ENCODE measurements at places on chromosomes 7 and 10.

DNA sequence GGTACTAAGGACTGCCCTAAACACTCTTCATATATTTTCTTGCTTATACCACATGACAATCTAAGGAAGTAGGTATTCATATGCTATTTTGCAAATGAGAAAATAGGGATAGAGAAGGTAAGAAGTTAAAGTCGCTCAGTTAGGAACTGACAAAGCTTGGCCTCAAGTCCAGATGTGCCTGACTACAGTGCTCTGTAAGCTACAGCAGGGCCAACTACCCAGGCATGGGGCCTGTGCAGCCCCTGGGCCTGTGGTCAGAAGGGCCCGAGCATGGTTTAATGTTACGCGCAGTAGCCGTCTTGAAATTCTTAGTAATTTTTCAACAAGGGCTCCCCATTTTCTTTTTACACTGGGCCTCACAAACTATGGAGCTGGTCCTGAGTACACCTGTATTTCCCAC lies 146.2 kb downstream of the GLI3 start:
- DNase-seq = no peak

GRCh38 chr7:22550514-22551030 lies 50.6 kb upstream of the STEAP1B start:
- DNase-seq = peak; percentile 13

DNA sequence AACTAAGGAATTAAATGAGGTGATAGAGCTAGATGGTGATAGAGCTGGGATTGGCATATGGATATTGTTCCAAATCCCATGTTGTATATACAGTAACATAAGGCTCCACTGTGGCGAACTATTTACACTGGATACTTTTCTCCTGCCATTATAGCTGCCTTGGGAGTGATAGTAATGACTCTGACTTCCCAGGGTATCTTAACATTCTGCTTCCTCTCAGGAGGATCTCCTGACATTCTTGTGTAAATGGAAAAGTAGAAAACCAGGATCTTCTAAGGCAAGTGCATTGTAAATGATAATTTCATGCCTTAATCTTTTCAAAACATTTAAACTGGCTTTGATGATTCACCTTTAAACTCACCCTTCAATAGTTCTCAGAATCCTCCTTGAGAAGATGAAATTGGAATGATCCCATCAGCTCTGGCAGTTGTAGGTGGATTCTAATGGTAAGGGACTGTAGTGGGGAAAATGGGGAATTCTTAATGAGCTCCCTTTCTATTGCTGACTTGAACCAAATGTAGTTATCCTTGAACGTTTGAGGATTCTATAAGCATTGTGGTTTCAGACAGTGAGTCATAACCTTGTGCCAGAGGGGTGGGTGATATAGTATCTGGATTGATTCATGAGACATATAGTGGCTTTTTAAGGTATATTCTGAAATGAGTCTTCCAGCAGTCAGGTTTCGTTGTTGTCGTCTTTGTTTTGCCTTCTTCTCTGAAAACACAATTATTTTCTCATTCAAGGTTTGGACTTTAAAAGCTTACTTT lies 450.0 kb downstream of the SUGCT start:
- DNase-seq = peak; percentile 57

DNA sequence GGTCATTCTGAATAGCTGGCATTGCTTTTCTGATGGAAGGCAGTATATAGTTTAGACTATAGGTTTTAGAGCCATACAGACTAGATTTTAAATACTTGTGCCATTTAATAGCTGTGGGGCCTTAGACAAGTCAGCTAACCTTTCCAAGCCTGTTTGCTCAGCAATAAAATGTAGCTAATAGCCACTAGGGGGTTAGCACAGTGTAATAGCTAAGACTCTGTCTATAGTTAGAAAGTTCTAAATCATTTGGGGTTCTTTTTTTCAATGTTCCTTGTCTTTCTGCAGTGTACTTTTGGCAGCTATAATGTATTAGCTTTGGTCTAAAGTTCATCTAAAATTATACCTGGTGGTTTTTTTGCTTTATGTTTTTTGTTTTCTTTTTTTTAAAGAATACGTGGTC lies 7.5 kb upstream of the KIFBP start:
- DNase-seq = no peak

DNA sequence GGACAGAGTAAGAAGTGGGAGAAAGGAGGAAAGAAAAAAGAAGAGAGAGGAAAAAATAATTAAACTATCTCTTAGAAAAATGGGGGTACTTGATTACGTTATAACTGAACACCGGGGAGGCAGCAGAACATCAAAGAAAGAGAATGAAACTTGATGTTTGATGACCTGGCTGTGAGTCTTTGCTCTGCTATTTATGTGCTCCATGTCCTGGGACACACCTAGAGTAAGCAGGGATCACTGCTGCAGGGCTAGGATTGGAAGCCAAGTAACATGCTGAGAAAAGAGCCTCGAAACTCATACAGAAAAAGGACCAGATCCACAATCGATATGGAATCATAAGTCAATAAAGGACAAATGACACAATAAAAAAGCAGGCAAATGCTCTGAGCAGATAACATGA lies 56.7 kb upstream of the COL13A1 start:
- DNase-seq = no peak

DNA sequence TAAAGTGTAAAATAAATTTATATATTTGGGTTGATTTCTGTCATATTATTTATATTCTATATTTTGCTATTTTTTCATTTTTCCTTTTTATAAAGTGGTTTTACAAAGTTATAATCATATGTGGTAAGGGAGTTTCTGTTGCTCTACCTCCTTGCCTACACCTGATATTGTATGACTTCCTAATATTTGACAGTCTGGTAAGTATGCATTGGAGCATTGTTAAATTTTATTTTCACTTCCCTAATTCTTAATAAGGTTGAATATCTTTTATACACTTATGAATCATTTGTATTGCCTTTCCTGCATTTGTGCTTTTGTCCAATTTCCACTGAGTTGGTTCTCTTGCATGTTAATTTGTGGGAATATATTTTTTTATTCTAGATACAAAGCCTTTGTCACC lies 492.4 kb downstream of the GRID1 start:
- DNase-seq = no peak

GRCh38 chr7:131326576-131326975 lies 1.1 kb upstream of the MKLN1 start:
- no peak for DNase-seq

DNA sequence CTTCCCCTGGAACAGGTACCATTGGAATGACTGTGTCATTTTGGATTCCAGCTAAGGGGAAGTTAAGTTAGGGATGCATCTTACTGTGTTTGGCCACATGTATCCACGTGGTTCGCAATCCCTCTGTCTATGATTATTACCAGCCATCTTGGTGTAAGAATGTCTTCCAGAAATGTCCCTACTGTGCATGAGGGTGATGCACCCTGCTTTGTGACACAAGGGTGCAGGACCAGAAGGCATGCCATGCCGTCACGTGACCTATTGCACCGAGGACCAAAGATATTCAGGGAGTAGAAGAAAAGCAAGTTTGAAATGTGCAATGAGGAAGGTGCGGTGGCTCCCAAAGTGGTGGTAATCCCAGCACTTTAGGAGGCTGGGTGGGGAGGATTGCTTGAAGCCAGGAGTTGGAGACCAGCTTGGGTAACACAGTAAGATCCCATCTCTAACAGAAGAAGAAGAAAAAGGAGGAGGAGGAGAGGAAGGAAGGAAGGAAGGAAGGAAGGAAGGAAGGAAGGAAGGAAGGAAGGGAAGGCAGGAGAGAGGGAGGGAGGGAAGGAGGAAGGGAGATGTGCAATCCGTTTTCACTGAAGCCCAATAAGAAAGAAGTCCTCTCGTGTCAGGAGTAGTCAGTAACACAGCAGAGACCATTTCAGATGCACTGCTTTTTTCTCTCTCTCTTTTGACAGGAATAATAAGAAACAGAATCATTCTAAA lies 42.5 kb upstream of the USP6NL start:
- DNase-seq = no peak

DNA sequence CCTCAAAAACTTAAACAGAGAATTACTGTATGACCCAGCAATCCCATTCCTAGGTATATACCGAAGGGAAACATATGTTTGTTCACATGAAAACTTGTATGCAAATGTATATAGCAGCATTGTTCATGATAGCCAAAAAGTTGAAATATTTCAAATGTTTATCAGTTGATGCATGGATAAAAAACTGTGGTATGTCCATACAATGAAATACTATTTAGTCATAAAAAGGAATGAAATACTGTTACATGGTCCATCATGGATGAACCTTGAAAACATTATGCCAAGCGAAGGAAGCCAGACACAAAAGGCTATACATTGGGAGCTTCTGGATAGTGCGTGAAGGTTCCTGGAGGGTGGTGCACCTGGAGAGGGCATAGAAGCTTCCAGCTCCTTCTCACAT lies 11.0 kb upstream of the TRA2A start:
- DNase-seq = no peak

GRCh38 chr10:129896136-129896859 lies 67.8 kb downstream of the EBF3 start:
- DNase-seq = no peak

GRCh38 chr10:93711891-93712290 lies 9.5 kb upstream of the FRA10AC1 start:
- DNase-seq = peak; percentile 28

- no peak for DNase-seq
Observed at GRCh38 chr7:945556-946255, 8.8 kb downstream of the ADAP1 start.

DNA sequence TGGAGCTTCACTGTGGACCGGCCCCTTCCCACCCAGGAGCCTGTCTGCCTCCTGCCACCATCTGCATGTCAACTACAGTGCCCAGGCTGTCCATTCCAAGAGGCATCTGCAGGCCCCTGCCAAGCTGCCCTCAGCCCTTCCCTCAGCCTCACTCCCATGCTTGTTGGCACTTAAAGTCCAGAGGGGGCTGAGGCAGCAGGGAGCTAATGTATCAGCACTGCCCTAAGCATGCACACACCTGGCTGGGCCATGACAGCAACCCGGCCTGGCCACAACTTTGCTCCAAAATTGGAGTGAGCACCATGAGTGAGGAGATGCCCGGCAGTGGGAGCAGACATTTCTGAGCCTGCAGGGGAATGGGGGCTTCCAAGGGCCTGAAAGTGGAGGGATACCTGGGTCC lies 417.5 kb upstream of the GRM3 start:
- no peak for DNase-seq

GRCh38 chr10:116015583-116016333 lies 257.2 kb downstream of the GFRA1 start:
- DNase-seq = no peak

DNA sequence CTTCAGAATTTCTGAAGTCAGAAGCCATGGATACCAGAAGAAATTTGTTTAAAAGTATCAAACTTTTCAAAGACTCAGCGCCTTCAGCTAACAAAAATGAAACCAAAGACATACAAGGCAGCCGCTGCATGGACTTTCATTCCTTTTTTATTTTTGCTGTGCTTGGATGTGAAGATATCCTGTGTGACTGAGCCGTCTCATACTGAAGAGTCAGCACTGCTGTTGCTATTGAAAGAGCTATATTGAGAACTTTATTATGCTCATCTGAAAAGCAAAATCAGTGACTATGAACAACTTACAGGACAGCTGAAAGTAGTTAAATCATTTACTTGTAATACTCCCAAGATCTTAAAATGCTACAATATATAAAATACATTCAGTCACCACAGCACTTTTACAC lies 809.2 kb downstream of the NXPH1 start:
- no peak for DNase-seq

DNA sequence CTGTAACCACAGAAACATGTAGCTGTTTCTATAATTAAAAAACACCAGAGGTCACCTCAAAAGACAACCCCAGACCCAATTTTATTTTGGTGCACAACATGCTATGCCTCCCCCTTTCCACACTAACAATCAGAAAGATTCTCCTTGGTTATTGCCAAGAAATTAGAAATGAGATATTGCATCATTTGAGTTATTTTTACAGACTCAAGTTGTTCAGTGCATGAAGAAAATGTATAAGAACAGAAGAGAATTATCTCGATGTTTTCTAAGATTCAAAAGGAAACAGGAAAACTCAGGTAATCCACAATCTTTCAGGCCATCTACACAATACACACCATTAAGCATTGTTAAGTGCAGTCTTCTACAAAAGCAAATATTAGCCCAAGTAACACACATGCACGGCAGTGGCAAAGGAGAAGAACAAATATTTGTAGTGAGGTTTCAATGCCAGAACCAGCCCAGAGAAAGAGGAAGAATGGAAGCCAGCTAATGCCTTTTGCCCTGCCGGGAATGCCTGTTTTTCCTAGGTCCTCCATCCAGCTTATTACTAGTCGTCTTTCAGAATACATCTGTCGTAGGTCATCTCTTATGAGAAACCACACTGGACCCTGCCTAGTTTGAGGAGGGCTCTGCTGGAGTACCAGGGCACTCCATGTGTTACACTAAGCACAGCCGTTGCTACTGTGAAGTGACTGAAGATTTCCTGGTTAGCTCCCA lies 67.6 kb upstream of the C1GALT1 start:
- no peak for DNase-seq

GRCh38 chr10:113820507-113820906 lies 33.4 kb downstream of the DCLRE1A start:
- DNase-seq = peak; percentile 2

DNA sequence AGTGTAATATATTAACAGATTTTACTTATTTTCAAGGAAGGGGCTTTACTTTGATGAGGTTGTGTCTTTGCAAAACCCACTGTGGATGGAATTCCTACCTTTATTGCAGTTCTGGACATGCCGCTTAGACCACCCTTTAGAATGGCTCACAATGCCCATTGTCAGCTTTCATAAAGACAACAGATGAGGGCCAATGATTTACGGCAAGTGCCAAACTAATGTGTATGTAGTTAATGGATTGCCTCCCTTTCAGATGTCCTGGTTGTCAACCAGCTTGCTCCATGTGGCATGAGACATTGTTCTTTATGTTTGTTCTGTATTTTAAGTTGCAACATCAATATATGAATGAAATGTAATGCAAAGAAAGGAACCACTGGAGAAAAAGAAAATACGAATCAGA lies 35.0 kb upstream of the ELMO1 start:
- DNase-seq = no peak

DNA sequence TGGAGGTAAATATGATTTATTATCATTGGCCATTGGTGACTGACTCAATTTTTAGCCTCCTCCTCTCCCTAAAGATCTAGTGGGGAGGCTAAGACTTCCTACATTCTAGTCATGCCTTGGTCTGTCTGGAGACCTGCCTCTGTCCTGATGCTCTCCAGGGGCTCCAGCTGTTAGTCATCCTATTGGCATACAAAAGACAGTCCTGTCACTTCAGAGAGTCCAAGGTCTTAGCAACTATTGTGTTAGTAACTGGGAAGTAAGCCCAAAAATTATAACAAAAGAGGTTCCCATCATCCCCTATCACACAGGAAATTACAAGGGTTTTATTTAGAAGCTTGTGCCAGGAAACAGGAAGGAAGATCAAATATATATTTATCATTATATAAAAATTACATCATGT lies 400.6 kb upstream of the VSTM2A start:
- no peak for DNase-seq

All from EL (cell line).